ENCODE measurements at places on chromosomes 13 and 19.

DNA sequence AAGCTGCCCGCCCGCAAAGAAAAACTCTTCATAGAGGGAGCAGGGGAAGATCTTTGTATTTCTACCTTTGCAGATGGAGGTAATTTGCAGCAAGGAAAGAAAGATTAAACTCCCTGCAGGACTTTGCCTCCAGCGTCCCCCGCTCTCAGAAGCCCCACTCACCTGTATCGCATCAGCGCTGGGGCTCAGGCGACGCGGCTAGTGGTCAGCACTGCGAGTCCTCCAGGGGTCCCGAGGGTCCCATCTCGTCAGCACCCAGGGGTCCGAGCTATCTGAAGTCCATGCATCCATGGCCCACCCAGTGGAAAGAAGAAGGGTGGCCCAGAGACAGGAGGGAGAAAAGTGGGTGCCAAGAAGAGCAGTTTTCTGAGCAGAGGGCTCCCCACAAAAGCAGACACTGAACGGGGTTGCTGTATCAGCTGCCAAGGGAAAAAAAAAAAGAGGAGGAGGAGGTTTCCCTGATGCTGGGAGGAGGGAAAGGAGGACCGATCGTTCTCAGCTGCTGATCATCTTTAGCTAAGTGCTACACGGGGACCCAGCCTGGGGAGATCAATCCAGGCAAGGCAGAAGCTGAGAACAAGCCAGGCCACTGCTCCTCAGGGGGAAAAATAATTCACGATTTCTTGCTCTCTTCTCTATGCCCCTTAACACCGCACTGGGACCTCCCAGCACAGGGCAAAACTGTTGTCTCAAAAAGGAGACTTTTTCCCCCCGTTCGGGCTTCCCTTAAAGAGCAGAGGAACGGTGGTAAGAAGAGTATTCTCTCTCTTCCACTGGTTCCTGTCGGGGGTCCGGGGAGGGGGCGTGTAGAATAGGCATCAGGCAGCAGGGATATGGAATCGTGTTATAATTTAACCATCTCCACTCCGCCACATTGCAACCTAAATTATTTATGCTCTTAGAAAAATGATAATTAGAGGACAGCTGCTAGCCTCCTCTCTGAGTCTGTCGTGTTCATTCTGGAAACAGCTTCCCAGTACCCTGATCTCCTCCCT lies 117.7 kb upstream of the CACNA1A start:
- no peak for DNase-seq

GRCh38 chr13:84896128-84896527 lies 903.1 kb downstream of the SLITRK6 start:
- DNase-seq: no peak

GRCh38 chr13:26221399-26221720 lies 754 bp downstream of the RNF6 start:
- DNase-seq: no peak

DNA sequence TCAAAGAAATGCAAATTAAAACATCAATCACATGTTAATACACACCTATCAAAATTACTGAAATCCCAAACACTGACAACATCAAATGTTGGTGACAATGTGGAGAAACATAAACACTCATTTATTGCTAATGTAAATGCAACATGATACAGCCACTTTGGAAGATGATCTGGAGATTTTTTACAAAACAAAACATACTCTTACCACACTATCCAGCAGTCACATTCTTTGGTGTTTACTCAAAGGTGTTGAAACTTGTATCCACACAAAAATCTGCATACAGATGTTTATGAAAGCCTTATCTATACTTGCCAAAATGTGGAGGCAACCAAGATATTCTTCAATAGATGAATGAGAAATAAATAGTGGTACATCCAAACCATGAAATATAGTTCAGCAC lies 1219.5 kb upstream of the PCDH20 start:
- DNase-seq: no peak

DNA sequence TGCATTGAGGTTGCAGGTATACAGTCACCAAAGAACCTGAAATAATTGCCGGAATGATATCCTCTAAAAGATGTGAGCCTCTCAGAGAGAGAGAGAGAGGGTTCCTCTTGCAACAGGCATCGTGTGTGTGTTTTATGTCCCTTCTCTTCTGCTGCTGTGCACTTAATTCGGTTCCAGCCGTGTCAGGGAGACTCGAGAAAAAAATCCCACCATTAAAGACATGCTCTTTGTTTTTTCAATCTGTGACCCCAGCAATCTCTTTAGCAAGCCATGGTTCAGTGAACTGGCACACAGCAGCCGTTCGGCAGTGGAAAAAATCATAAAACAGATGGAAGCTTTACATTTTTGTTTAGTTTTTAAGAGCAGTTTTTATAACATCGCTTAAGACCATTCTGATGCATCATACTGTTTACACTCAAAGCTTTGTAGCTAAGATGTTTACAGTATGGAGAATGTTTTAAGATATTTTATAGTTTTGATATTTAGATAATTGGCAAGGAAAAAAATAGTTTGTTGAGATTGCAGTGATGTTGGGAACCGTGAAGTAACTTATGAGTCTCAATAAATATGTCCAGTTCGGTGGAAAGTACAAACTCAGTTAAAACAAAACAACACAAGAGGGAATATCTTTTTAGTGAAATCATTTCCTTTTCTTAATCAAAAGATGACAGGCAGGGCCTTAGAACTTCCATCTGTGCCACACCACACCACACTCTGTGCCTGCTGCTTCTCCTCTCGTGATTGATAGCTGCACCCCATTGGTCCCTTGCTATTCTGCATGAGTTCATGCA lies 31.2 kb upstream of the ZNF536 start:
- no peak for DNase-seq

DNA sequence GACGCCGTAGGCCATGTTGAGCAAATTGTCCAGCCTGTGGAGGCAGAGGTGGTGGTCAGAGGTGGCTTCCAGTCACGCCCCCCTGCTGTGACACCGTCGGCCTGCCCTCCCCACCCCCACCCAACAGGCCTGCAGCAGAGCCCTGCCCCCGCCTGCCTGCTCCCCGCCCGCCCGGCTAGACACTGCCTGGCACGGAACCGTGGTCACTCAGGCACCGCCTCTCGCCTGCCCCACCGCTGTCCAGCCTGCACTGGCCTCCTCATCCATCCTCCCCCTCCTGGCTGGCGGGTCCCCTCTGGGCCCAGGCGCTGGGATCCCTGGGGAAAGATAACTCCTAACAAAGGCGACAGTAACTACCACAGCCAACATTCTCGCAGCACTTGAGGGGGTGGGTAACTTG lies 21.7 kb downstream of the PRKCSH start:
- no peak for DNase-seq

DNA sequence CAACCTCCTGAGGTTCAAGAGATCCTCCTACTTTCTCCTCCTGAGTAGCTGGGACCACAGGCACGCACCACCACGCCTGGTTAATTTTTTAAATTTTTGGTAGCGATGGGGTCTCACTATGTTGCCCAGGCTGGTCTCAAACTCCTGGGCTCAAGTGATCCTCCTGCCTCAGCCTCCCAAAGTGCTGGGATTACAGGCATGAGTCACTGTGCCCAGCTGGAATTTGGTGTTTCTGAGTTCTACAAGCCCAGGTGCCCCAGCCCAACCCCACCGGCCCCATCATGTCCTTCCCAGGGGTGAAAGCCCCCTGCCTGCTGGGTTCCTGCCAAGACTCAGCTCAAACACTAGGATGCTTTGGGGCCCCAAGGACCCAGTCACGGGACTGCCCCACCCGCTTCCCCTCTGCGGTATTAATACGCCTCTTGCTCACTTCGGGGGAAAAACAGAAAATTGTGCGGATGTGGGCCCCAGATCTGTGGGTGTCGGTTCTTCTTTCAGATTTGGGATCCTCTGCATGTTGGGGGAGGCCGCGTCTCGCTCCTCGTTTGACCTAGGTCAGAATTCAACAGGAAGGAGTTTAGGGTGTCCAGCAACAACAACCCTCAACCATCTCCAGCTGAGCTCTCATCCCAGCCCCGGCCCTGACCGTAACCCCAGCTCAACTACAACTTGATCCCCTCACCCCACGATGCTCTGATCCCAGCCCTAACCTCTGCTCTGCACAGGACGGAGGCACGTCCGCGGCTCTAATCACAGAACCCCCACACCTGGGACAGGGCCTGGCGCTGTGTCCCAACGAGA lies 3.7 kb upstream of the FCER2 start:
- DNase-seq: peak; percentile 69

- DNase-seq: no peak
These were observed 23.9 kb upstream of the CEBPG start for GRCh38 chr19:33349319-33350289.

DNA sequence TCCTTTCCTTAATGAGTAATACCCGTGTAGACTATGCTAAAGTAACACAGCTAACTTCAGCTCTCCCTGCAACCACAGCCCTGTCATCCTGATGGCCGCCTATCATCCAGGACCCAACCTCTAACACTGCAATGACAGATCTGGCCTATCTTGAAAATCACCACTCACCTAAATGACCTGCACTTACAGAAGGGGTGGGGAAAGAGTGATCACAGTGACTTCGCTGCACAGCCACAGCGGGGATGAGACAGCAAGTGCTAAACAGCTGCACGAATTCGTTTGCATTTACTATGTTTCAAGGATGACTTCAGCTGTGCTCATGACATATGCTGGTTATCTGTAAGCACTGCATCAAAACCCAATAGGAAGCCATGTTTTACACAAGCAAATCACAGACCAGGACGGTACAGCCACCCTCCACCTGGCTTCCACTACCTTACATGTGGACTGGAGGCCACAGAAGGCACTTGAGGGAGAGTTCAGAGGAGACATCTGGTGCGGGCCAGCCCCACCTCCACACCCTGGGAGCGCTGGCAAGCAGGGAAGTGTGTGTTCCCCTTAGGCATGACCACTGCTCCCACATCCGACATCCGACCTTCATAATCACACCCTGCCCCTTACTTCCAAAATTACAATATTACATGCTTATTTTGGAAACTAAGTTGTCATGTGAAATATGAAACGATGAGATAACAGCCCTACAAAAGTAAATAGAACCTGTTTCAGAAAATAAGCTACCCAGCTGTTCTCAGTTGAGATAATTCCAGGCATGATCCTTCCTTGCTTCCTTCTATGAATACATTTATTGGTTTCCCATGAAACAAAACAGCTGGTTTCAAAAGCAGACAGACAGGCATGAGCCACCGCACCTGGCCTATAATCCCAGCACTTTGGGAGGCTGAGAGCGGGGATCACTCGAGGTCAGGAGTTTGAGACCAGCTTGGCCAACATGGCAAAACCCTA lies 95.7 kb downstream of the STK24 start:
- DNase-seq: peak; percentile 15

DNA sequence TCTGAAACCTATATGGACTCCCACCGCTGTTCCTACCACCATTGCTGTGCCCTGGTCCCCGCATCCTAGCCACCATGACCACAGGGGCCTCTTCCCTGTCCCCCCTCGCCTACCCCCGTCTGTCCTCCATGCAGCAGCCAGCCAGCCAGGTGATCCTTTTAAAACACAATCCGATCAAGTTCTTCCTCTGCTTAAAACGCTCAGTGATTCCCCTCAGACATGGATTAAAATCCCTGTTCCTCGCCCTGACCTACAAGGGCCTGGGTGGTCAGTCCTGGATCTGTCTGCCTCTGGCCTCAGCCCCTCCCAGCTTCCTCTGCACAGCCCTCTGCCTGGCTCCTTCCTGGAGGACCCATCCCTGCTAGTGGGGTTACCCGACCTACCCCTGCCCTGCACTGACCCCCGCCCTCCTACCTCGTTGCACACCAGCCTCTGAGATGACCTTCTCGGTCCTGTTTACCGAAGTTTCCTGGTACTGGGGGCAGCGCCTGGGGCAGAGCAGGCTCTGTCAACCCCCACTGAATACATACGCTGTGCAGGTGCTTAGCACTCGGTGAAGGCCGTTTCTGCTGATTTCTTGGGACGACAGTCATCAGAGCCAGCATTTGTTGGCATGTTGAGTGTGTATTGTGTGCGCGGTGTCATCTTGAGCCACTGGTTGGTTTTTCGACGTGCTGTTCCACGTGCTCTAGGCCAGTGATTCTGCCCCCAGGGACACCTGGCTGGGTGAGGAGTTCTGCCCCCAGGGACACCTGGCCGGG lies 14.7 kb upstream of the LENG8 start:
- no peak for DNase-seq

DNA sequence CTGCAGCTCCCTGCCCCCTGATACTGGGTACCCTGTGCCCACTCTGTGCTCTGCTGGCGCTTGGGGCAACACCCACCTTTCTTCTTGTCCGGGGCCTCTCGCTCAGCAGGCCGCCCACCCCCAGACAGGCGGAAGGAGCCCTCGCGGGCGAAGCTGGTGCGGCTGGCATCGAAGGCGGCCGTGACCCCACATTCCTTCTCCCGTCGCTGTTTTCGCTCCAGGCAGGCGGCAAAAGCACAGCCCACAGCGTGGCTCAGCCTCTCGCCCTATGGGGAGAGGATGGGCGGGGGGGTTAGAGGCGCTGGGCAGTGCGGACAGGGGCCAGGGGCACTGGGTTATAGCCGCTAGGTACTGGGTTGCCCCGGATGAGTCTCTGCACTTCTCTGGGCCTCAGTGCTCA lies 13.3 kb downstream of the NUMBL start:
- DNase-seq: no peak

DNA sequence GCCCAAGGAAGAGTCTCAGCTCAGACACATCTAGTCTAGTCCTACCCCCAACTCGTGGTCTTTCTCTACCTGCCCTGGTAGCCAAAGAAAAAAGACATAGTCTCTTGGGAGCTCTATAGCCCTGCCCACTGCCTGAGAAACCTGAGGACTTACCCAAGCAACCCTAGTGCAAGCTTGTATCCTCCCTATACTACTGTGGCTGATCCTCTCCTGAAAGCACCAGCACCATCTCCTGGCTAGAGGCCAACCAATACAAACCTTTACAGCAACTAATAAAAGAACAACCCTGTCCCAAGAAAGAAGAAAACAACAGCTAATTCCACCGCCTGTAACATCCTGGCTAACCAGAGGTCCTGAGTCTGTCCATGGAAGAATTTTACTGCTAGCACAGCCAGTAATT lies 532.4 kb downstream of the SLITRK6 start:
- DNase-seq: no peak

DNA sequence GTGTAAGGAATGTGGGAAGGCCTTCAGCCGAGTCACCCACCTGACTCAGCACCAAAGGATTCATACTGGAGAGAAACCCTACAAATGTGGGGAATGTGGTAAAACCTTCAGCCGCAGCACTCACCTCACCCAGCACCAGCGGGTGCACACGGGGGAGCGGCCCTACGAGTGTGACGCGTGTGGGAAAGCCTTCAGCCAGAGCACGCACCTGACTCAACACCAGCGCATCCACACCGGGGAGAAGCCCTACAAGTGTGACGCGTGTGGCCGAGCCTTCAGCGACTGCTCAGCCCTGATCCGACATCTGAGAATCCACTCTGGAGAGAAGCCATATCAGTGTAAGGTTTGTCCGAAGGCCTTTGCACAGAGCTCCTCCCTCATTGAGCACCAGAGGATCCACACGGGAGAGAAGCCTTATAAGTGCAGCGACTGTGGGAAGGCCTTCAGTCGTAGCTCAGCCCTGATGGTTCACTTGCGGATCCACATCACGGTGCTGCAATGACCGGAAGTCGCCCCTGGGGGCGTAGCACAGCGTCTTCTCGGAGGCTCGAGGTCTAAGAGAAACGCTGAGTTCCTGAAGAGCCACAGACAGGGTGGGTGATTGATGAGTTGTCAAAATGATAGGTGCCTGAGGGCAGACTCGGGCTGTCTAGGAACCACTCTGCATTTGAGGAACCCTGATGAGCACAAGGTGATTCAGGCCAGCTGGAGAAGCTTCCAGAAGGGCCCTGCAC lies 12.2 kb downstream of the ZSCAN22 start:
- DNase-seq: no peak

GRCh38 chr13:43251961-43252360 lies 228.6 kb downstream of the DNAJC15 start:
- DNase-seq: no peak
